ENCODE measurements at places on chromosomes 3 and 15.

DNA sequence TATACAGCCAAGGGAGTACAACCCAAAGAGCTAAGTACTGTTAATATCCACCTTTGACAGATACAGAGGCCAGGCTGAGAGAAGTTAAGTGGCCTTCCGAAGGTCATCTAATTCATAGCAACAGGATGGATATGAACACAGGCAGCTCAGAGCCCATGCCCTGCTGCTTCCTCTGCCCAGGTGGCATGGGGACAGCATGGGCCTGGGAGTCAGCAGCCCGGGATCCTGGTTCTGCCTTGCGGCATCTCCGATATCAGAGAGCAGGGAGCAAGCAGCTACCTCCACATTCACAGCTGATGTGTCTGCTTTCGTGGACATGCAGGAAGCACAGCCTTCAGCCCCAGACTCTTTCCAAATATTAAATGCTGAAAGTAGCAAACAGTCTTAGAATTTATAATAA is 55.6 kb downstream of the STARD5 start:
- no peak for DNase-seq

DNA sequence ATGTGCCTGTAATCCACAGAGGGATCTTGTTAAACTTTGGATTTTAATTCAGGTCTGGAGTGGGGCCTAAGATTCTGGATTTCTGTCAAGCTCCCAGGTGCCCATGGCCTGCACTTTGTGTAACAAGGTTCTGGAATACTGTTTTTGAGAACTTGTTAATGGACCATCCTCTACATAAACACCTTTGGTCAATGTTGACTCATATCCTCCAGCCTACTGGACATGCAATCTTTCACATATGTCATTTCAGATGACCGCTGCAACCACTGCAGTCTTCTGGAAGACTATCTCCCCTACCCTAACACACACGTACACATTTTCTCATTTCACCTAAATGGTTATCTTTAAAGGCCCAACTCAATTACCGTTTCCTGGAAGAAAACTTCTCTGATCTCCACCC is 302.1 kb upstream of the TPRG1 start:
- no peak for DNase-seq

DNA sequence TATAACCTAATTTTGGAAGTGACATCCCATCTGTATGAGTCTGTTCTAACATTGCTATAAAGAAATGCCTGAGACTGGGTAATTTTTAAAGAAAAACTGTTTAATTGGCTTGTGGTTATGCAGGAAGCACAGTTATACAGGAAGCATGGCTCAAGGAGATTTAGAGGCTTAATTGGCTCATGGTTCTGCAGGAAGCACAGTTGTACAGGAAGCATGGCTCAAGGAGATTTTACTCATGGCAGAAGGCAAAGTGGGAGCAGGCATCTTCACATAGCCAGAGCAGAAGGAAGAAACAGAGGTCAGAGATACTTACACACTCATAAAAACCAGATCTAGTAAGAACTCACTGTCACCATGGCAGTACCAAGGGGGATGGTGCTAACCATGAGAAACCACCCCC is 193.1 kb upstream of the ADAMTS9 start:
- no peak for DNase-seq

DNA sequence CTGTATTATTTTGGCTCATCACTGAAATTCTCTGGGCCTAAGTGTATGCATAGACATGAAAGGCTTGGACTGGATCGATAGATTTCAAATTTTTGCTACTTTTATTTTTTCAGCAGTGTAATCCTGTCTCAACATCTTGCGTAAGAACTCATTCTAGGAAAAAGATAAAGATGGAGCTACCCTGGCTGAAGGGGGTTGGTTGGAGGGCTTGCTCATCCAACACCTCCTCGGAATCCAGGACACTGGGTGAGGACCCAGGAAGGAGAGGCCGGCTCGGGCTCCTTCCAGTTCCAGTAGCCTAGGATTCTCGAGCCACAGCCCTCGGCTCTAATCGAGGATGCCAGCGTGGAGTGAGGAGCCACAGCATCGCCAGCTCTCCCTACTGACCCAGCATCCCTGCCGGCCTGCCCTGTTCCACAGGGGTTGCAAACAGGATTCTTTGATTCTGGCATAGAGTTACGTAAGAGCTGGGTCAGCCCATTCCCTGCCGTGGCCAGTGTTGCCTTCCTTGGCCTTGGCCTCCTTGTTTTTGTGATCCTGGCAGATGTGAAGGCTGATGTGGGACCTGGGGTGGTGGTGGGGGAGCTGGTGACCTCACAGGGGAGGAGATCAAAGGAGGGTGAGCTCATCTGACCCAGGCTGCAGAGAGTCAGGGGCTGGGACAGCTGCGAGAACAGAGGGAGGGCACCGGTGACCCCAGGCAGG is 149.5 kb downstream of the ALDH1A2 start:
- no peak for DNase-seq

DNA sequence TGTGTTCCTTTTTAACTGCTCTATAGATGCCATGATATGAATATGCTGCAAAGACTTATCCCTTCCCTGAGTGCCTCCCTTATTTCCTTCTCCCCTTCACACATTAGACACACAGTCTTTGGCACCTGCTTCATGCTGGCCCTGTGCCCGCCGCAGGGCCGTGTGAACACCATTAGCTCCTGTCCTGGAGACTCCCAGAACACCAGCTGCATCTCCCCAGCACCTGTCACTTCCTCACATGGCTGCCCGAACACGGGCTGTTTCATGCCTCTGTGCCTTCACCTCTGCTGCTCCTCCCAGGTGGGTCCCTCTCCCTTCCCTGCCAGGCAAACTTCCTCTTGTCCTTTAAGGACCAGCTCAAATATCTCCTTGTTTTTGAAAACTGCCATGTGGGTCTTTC is 40.5 kb upstream of the SEC13 start:
- no peak for DNase-seq

DNA sequence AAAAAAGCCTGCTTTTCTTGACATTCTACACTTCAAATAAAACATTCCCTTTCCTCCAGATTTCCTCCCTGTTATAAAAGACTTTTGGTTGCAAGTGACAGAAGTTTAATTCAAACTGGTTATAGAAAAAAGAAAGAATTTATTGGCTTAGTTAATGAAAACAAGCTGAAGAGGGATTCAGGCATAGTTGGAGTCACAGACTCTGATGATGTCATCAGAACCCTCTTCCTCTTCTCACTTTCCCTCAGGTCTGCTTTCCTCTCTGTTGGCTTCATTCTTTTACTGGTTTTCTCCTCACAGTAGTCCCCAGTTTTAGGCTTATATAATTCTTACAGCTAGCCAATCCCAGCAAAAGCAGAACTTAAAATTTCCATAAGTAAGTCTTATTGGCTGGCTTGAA is 32.0 kb upstream of the MBNL1 start:
- DNase-seq, result no peak

DNA sequence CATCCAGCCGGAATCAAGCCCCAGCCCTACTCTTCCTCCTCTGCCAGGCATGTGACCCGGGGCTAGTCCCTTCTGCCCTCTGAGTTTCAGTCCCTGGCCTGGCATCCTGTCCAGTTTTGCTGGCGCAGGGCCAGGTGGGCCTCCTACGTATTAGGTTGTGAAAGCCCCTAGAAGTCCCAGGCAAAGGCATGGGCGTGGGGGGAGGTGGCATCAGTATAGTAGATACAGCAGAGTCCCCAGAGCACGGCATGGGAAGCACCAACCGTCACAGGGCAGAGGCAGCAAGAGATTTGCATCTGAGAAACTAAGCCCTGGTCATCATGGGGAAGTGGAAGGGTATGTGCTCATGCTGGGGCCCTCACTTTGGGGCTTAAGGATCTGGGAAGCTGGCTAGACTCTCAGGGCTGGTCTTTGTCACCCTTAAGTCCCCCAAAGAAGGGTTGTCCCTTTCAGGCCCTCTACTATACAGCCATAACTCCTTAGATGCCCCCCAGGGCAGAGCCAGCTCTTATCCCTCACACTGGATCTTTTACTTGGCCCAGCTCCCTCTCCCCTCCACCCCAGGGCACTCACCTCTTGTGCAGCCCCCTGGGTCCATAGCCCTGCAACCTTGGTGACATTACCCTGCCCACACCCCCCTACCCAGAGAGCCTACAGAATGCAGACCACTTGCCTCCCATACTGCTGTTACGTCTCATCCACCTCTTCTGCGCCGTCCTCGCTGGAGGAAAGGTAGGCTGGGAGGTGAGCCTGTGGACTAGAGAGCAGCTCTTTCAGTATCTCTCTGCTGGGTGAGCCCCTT is 11.3 kb downstream of the NBEAL2 start:
- DNase-seq, result no peak
